ENCODE measurements at places on chromosomes 5 and 9.
A peak's percentile ranks its signal among the peaks of the same experiment; 100 is the strongest.

DNA sequence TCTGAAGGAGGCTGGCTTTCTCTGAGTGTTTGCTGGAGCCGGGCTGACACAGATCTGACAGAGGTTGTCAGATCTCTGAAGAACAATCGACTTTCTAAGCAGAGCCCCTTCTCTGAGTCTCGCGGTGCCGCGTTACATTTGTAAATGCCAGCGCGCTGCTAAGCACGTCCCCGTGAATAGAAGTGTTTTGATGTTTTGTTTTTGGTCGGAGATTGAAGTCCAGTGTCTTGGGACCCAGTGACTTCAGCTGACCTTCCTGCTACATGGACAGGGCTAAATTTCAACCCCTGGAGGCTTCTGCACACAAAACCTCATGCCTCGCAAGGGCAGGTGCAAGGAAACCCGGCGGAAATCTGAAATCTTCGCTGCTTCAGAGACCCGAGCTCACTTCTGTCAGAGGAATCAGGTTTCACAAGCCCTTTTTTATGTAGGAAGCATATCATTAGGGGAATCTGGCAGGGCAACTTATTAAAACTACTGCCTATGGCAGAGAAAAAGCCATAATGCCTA lies 27.2 kb downstream of the NEUROG1 start:
- DNase-seq, result no peak

DNA sequence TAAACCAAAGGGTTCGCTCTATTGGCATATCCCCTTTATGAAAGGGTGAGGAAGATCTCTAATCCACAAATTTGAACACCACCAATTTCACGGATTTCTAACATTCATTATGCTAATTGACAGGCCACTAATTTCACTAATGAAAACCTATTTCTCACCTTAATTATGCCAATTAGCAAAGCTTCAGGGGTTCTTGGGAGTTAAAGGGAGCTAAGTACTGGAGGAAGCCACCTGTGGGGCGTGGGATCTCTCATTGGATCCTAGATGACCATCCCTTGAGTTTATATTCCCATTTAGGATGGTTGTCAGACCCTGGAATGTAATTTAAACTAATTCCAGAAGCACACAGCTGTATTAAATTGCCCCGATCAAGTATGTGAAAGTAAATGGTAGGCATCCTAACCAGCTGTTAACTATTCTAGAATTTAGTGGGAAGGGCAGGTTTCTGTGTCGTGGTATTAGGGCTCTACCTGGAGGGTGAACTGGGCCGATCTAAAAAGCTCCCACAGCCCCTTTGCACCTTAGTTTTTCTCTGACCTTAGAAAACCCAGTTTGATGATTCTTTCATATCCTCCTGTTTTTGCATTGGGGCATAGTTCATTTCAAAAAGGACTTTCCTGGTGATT lies 77.1 kb downstream of the C9orf152 start:
- DNase-seq, result no peak

DNA sequence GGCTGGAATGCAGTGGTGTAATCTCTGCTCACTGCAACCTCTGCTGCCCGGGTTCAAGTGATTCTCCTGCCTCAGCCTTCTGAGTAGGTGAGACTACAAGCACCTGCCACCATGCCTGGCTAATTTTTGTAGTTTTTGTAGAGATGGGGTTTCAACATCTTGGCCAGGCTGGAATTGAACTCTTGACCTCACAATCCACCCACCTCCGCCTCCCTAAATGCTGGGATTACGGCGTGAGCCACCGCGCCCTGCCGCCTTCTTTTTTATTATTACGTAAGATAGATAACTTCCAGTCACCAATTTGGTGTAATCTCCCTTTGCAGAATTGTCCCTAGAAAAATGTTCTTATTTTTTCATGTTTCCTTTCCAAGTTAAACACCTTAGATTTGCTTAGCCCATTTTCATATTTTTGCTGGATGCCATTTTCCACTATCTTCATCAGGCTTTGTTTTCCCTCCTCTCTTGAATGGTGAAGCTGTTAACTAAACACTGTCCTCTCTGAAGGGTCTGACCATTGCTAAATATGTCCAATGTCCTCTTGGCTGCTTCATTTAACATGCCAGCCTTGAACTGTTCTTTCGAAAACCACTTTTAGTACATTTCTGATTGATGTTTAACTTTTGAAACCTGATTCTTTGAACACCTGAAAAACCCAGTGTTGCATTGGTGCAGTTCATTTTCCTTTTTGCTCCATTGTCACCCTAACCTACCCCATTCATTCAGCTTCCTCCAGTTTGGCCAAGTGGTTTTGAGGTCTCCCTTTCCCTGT lies 135.1 kb upstream of the PIK3R1 start:
- no peak for DNase-seq

DNA sequence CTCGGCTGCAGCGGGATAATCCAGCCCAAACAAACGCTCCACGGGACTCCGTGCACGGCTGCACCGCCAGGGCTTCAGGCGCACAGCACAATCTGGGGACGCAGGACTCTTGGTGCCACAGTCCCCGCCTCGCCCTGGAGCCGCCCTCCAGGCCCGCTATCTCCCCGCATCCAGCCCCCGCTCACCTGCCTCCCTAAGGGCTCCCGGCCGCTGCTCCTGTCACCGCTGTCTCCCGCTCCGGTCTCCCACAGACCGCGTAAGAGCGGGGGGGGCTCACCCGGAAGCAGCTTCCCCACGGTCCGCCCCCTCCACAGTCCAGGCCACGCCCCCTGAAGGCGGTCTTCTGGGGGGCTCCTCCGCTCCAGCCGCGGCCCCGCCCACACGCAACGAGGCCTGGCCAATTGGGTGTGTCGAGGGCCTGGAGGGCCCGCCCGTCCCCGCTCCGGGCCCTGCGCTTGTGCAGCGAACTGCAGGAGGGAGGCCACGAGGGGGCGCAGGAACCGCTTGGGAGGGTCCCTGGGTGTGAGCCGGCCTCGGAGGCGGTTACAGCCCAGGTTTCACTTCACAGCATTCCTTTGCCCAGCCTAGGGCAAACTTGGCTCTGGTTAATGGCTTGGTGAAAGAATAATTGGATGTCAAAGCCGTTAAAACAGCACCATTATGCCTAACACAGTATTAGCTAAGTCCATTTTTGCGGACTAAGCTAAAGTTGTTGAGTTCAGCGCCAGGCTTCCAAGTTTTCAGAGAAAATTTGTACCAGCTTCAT lies at the start of gene ALAD:
TSS of gene ALAD (minus strand) at position 258 of the 766 bp plus-strand sequence. CDS start 7,725 bp downstream, outside the sequence.
- DNase-seq, result peak; percentile 97

- DNase-seq, result no peak
These were observed 40.9 kb downstream of the PSIP1 start for GRCh38 chr9:15469862-15470261.

All from activated CD4-positive, alpha-beta T cell treated with anti-CD3 and anti-CD28 coated beads, Interleukin-2, amount 50 U/mL, for 24 hours (primary cell).